ENCODE measurements at places on chromosomes 3 and 15. TPM values are rescaled to one million over a fixed set of nuclear protein-coding genes. Genes with fewer than 3 reads are reported as not detected.

The CCR5 gene
- polyA plus RNA-seq, result 0.16 TPM

GRCh38 chr15:51253366-51253765 lies 85.0 kb downstream of the CYP19A1 start:
- DNase-seq, result no peak

DNA sequence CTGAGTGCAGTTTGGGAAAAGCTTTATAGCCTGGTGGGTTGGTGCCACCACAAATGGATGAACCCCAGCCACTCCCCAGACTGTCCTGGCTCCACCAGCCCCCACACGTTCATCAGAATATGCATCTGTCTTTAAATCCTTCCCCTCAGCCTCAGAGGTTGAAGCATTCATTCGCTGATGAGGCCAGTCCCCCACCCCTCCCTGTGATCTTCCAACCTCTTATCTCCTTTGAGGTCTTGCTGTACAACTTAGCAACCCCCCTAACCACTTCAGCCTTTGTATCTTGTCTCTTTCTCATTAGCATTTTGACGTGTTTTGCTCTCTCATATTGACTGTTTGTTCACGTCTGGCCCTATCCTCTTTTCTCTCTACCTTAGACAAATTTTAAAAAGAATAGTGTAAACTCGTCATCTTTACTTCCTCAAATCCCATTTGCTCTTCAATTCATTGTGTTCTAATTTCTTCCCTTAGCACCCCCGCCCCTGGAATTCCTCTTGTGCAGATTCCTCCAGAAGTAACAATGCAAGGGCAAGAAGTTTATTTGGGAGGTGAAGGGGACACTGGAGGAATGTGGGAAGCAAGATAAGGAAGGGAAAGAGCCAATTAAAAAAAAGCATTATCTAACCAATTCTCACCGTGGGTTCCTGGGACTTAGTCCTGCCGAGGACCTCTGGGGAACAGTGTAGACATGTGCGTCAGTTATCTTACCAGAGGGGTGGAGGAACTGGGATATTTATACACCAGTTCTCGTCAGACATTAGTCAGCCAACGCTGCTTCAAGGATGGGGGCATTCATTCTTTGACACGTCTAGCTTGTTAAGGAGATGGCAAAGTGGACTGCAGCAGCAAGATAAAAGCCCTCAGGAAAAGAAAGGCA lies 38.6 kb downstream of the MOBP start:
- no peak for DNase-seq

The SIDT1 gene
- 3.2 TPM for polyA plus RNA-seq

The ARGFX gene
- polyA plus RNA-seq, result not detected
